Omental fat pad (tissue), 4 donors: ENCODE measurements at places on chromosomes 5 and 9.
A peak's percentile ranks its signal among the peaks of the same experiment; 100 is the strongest.

DNA sequence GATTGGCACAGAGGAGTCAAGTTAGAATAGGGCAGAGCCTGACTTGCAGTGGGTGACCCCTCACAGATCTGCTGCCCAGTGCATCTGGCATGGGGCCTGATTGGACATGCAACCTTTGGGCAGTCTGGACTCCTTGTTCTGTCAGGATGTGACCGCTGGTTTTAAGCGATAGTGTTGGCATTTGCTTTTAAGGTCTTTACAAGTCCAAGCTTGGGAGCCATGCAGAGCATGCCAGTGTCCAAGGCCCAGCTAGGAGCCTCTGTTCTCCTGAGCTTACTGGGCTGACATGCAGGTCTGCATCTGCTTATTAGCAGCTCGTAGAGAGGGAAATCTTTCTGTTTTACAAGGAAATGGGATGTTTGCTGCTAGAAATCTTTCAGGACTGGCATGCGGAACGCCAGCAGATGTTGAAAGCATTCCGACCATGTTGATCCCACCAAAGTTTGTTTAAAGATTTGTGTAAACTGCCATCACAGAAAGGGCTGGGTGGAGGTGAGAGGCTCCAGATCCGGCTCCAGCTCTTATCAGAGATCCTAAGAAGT lies 27.5 kb downstream of the GADD45G start:
- no peak for DNase-seq

DNA sequence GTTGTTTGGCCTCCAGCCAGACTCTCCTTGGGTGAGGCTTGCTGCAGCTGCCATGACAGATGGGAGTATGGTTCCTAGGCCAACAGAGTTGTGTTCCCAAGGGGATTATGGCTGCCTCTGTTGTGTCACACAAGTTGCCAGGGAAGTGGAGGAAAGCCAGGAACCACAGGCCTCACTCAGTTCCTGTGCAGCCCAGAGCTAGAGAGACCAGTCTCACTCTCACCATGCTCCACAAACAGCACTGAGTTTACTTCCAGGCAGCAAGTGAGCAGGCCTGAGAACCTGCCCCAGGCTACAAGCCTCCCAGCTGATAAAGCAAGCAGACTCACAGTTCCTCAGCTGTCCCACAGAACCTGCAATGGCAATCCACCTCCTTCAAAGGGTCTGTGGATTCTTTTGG lies 273.6 kb upstream of the TAS2R1 start:
- no peak for DNase-seq

DNA sequence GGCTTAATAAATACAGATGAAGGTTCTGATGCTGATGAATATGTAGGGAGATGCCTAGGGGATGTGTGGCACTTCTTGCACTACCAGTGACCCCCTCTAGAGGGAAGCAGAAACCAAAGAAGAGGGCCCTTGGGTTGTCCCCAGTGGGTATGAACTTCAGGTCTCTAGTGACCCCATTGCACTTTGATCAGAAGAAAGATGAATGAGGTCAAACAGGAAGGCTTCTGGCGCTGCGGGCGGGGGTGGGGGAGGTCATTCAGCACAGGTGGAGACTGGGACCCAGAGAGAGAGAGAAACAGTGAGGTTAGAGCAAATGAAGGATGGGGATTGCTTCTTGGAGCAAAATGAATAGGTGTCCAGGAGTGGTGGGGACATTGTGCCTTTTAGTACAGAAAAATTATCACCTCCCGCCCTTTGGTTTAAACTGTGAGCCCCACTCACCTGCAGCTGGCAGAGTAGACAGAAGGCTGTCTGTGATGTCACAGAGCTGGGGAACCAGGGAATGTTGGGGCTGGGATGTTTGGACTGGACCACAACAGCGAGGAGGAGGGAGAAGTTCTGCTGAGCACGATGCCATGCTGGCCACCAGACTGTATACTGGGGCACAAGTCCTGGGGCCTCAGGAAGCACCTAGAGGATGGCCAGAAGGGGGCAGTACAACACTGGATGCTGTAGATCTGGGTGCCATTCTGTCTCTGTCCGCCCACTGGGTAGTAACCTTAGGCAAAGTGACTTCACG lies at the start of gene TEX48:
TSS of gene TEX48 (minus strand) at position 599 of the 739 bp plus-strand sequence. CDS start 10,469 bp downstream, outside the sequence.
- DNase-seq = peak; percentile 43

DNA sequence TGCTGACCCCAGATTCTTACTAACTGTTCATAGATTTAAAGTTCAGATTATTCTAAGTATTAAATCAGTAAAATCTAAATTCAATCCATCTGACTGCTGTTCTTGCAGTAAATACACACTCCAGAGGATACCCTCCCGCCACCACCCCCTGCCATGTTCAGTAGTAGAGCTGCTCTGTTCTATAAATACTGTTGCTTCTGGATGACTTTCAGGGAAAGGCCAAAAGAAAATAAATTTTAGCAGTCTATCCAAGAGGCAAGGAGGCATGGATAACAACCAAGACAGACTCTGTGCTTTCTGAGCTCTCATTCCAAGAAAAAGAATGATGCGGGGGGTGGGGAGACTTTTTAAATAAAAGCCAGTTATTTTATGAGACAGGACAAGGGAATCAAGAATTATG lies 115.1 kb downstream of the ADAMTS6 start:
- DNase-seq = no peak

DNA sequence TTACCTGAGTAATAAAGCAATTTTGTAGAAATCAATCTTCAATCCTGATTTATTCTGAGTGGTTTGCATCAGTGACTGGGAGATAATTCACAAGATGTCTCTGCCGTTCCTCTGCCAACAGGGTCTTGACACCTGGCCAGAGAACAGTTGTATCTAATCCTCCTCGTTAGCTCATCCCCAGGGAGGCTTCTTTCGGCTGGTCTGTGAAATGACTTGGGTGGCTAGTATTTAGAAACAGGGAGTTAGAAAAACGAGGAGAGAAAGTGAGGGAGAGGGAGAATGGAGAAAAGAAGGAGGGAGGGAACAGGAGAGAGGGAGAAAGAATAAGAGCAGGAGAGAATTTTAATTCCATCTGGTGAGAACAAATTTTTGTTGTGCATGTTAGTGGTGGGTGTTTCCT lies 600.2 kb upstream of the TLE4 start:
- no peak for DNase-seq

- DNase-seq = no peak
Measured at GRCh38 chr9:80077059-80077458, 505.3 kb downstream of the TLE4 start.

DNA sequence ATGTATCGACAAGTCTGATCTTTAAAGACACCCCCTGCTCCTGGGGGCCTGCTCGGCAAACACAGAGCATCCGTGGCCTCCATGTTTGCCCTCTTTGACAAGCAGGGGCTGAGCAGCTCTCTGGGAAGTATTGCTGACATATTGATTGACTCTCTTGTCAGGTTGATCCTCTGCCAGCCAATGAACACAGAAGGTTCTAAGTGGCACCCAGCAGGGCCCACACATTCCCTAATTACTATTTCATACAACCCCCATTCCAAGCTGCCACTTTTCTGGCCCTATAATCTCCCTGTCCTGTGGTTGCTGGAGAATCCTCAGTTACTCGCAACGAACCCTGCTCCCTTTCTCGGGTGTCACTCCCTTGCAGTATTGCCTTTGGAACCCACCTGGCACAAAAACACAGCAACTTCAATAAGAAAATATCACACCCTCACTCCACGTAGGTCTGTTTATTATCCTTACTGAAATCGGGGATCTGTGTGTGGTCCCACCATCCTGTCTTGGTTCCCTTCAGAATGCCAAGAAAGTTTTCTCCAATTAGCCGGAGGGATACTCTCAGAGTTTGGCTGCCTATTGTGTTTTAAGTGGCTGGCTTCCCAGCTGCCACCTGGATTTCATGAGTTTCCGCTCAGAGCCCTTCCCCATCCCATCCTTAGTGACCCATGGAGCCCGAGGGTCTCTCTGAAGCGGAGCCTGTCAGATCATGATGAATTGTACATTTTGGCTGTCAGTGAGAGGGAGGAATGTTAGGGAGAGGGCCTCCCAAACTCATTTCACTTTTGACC lies 249.0 kb upstream of the WWC1 start:
- DNase-seq = no peak

DNA sequence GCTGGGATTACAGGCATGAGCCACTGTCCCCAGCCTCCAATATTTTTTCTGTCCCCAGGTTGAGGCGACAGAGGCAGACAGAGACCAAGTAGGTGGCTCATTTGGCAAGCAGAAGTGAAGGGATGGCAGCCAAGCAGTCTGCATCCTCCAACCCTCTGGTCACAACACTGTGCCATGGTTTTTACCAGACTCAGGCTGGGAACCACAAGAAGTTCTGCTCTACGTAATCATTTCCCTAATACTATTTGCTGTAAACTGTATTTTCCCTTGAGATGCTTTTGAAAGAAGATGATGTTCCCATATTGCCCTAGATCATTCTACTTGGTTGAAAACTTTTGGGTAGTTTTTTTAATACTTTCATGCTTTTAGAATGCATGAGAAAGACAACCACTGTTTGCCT lies 40.5 kb downstream of the PTTG1 start:
- no peak for DNase-seq

- no peak for DNase-seq
Measured at GRCh38 chr9:4138180-4138579, 161.7 kb downstream of the GLIS3 start.

- DNase-seq = no peak
Measured at GRCh38 chr9:91043811-91044175, 242.2 kb downstream of the SYK start.

- no peak for DNase-seq
Measured at GRCh38 chr9:89453452-89453851, 44.5 kb downstream of the SEMA4D start.

GRCh38 chr9:33932078-33932807 lies 115.3 kb downstream of the UBE2R2 start:
- DNase-seq = no peak

DNA sequence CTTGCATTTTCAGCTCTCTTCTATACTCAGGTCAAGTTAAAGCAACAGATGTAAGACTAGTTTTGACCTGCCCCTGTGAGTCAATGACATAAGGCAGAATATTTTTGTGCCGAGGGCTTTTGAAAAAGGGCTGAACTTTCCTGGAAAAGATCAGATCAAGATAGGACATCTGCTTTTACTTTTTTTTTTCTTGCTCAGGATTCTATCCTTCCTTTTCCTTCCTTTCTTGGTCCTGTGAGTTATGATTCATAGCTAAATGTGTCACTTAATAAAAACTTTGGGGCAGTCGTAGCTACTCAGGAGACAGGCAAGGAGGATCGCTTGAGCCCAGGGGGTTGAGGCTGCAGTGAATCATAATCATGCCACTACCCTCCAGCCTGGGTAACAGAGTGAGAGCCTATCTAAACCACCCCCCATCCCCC lies 84.3 kb upstream of the BRINP1 start:
- DNase-seq = no peak

GRCh38 chr9:127873886-127874285 lies 3.6 kb downstream of the AK1 start:
- peak; percentile 50 for DNase-seq

GRCh38 chr9:79023134-79023580 lies 548.6 kb upstream of the TLE4 start:
- no peak for DNase-seq

GRCh38 chr5:135047347-135047695 lies 13.3 kb upstream of the PITX1 start:
- no peak for DNase-seq

- DNase-seq = no peak
Measured at GRCh38 chr9:117744369-117744768, 40.2 kb downstream of the TLR4 start.

GRCh38 chr9:20559231-20559890 lies 62.9 kb downstream of the MLLT3 start:
- DNase-seq = no peak

DNA sequence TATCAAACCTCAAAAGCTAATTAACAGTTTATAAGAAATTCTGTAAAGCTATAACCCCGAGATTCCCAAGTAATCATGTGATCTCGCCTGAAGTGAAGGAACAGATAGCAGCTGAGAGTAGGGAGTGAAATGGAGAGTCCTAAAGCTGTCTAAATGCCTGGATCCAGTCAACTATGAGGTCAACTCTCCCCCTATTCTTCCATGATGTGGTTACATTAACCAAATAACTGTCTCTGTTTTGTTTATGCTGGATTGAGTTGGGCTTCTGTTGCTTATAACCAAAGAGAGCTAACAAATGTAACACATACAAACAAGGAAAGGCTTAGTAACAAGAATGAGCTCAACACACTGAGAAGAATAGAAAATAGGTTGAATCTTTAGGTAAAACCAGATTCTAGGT lies 41.6 kb downstream of the GKAP1 start:
- DNase-seq = no peak

- no peak for DNase-seq
Measured at GRCh38 chr9:90095682-90096081, 490.9 kb downstream of the GADD45G start.

- DNase-seq = no peak
Measured at GRCh38 chr5:109053995-109054417, 306.3 kb downstream of the FER start.

- no peak for DNase-seq
Measured at GRCh38 chr9:28923351-28923750, 1350.1 kb upstream of the C9orf72 start.
